Lung (tissue), 17 donors: ENCODE measurements at places on chromosomes 3 and 15. TPM values are rescaled to one million over a fixed set of nuclear protein-coding genes. Genes with fewer than 3 reads are reported as not detected.

DNA sequence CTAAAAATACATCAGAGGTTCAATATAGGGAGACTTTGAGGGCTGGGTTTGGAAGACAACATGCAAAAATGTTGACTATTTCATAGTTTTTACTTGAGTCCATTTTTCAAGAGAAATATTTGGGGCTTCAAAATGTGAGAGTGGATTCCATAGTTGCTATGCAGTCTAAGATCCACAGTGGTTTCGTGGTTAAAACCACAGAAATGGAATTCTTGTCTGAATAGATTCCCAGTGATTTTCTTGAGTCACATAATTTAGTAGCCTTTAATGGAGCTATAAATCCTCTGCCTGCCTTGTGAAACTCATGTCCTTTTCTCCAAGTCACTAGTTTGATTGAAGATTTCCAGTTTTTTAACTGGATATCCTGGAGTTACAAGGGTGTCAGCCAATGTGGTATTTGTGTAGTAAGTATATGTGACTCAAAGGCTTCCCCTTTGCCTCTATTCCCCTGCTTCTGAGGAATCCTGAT, 94.7 kb upstream of the RBMS3 start:
- H3K4me1 ChIP-seq: no peaks in the 10 kb centered on the region
- DNase-seq: no peak
- no peak overlapping the region for H3K27ac ChIP-seq
- H3K4me3 ChIP-seq: no peak overlapping the region
- H3K27me3 ChIP-seq: no peaks in the 10 kb centered on the region
- no peaks in the 10 kb centered on the region for H3K36me3 ChIP-seq

DNA sequence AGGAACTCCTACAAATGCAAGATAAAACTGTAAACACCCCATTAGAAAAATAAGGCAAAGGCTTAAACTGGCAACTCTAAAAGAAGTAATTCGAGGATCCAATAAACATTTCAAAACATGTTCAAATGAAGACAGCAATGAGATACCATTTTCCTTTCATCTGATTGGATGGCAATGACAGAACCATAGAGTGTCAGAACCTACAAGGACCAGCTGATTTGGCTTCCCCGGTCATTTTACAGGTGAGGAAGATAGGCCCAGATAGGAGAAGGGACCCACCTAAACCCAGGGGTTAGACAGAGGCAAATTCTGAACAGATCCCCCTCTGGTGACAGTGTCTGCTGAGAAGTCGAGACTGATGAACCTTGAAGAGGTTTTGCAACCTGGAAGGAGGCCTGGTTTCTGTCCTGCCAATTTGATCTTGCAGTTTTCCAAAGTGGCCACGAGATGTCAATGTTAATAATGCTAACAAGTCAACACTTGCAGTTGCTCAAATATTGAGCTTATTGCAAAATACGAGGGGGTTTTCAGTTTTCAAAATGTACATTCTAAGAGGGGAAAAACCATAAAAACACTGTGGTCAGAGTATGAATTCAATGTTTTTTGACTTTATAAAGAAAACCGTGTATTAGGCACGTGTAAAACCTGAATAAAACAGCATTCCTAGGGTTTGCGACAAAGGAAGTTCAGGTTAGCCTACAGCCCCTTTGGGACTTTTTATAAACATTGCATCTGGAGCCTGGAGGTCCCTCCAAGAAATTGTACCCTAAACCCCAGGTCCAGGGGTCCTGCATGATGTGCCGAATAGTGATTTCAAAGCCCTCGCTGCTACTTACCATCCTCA, 21.5 kb downstream of the CFAP161 start:
- no peak overlapping the region for H3K4me3 ChIP-seq
- no peaks in the 10 kb centered on the region for H3K36me3 ChIP-seq
- no peaks in the 10 kb centered on the region for H3K27me3 ChIP-seq
- no peak overlapping the region for H3K27ac ChIP-seq
- H3K4me1 ChIP-seq: peaks cover 4% of the 10 kb centered on the region
- DNase-seq: peak; percentile 76

DNA sequence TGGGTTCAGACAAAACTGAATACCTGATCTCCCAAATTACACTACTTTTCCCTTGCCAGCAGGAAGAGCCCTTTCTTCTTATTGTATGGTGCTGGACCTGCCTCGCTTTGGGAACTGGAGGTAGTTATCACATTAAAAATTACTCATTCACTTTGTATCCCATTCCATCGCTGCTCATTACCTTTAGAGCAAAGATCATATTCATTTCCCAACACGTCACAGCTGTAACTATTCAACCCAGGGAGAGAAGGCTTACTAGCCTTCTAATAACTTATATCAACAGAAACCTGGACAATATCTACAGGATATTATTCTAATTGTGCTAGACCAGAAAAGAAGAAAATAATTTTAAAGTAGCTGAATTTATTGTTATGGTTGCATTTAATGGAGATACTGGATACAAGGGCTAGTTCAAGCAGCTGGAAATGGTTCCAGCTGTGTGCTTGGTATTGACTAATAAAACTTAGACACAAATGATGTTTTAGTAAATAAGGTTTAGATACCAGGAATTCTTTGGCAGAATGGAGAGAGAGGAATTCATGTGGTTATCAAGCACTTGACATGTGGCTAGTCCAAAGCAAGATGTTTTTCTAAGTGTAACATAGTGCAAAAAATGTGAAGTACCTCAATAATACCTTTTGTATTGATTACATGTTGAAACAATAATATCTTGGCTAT, 656.3 kb downstream of the ROBO1 start:
- no peaks in the 10 kb centered on the region for H3K27me3 ChIP-seq
- H3K4me3 ChIP-seq: no peak overlapping the region
- DNase-seq: peak; percentile 24
- H3K36me3 ChIP-seq: no peaks in the 10 kb centered on the region
- H3K4me1 ChIP-seq: peaks cover 2% of the 10 kb centered on the region
- H3K27ac ChIP-seq: no peak overlapping the region

DNA sequence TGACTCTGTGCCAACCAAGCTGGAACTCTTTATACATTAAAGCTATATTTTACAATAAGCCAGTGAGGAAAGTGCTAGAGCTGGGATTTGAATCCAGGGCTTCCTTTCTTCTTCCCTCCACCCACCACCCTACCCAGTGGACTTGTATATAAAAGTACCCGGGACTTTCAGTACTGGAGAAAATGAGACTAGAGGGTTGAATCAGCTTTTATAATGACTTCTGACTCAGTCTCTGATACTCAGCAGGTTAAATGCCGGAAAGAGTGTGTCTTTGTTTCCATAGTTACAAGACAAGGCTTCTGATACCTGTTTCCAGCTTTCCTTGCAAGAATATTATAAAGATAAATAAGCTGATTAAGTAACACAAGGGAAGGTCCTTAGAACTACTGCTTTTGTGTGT, 80.9 kb downstream of the FRMD4B start:
- H3K4me1 ChIP-seq: peaks cover 2% of the 10 kb centered on the region
- H3K27ac ChIP-seq: no peak overlapping the region
- DNase-seq: no peak
- no peaks in the 10 kb centered on the region for H3K27me3 ChIP-seq
- H3K4me3 ChIP-seq: no peak overlapping the region

DNA sequence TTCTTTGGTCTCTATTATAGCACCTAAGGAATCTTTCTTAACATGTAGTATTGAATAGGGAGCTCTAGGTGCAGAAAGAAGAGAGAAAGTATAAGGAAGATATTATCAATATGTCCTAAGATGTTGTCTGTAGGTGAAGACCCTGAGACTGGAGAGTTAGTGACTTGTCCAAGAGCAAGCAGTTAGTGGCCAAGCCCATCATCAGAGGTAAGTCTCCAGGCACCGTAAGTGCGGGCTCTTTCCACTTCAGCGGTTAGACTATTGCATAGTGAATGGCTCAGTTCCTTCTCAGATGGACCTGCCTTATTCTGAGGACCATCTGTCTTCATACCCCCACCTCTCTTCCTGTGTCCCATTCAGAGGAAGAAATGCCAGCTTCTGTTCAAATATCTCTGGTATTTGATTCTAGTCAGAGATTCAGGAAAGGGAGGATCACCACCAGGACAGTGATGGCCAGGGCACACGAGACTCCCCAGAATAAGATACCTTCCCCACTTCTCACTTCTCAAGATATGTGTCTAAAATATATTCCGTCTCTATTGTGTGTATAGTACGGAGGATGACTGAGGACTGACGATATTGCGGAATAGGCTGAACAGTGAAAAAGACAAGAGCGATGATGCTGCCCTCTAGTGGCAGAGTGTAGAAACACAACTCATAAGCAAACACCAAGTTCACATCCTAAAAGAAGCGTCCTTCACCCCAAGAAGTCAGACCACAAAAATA, 19.1 kb upstream of the ADGRG7 start:
- no peak overlapping the region for H3K4me3 ChIP-seq
- H3K36me3 ChIP-seq: no peaks in the 10 kb centered on the region
- no peak overlapping the region for H3K27ac ChIP-seq
- no peaks in the 10 kb centered on the region for H3K27me3 ChIP-seq
- peak; percentile 89 for DNase-seq

DNA sequence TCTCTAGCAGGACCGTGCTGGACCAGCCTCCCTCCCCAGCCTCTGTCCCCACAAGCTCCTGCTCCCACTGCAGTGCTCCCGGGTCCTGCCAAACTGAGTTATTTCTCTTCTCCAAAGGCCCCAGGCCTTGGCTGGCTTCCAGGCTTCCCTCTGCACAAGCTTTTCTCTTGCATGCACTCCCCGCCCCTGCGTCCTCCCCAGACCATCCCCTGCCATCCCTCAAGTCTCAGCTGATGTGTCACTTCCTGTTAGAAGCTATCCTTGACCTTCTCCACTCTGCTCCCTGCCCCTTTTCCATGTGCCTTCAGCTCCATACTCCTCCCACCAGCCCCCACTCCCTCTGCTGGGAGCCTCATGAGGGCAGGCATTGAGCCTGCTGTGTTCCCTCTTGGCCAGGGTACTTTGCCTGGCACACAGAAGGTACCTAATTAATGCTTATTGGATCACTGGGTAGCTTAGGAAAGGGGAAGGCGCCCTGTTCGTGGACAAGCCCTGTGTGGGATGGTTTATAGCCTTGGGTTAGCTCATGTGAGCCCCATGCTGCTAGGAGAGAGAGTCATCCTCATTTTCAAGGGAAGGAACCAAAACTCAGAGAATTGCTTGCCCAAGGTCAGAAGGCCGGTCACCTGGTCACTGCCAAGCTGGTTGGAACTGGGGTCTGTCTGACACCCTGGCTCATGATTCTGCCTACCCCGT, 56.4 kb downstream of the FEM1B start:
- H3K4me1 ChIP-seq: peaks cover 13% of the 10 kb centered on the region
- no peaks in the 10 kb centered on the region for H3K36me3 ChIP-seq
- DNase-seq: peak; percentile 67
- no peak overlapping the region for H3K4me3 ChIP-seq
- peak overlapping the region; percentile 17 for H3K27ac ChIP-seq
- no peaks in the 10 kb centered on the region for H3K27me3 ChIP-seq

DNA sequence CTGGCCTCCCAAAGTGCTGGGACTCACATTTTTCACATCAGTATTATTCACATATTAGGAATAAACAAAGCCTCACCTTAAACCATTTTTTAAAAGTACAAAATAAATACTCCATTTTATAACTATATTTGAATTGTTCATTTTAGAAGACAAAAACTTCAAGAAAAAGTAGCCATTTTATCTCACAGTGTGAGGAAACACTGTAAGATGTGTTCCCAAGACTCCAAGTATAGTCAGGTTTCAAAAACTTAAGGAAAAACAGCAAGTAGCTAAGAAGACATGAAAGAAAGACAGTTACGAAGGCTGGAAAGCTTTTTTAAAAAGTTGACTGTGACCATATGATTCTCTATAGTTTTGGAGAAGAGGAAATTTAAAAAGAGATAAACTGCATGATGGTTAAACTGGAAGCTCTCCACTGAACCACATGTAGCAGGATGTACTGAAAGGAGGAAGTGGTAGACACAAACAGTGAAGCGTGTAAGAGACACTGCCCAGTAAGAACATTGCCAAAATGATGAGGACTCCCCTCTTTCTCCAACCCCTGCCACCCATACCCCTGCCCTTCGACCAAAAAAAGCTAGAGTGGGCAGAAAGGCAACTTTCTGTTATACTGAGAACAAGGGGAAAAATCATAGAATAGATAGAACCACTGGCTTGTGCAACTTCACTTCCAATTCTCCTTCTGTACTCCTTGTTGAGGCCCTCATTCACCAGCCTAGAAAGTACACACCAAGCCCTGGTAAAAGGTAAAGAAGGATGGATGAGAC, 6.2 kb upstream of the TMF1 start:
- H3K27me3 ChIP-seq: no peaks in the 10 kb centered on the region
- peaks cover 13% of the 10 kb centered on the region for H3K36me3 ChIP-seq

GRCh38 chr3:152299249-152299976, 30.7 kb downstream of the MBNL1 start:
- peak; percentile 68 for DNase-seq
- H3K4me1 ChIP-seq: peaks cover 53% of the 10 kb centered on the region
- H3K36me3 ChIP-seq: no peaks in the 10 kb centered on the region
- H3K4me3 ChIP-seq: no peak overlapping the region
- no peaks in the 10 kb centered on the region for H3K27me3 ChIP-seq
- peak overlapping the region; percentile 74 for H3K27ac ChIP-seq

GRCh38 chr3:106245400-106245799, 376.6 kb upstream of the CBLB start:
- no peaks in the 10 kb centered on the region for H3K27me3 ChIP-seq
- H3K36me3 ChIP-seq: no peaks in the 10 kb centered on the region
- H3K27ac ChIP-seq: no peak overlapping the region
- DNase-seq: no peak
- no peak overlapping the region for H3K4me3 ChIP-seq

DNA sequence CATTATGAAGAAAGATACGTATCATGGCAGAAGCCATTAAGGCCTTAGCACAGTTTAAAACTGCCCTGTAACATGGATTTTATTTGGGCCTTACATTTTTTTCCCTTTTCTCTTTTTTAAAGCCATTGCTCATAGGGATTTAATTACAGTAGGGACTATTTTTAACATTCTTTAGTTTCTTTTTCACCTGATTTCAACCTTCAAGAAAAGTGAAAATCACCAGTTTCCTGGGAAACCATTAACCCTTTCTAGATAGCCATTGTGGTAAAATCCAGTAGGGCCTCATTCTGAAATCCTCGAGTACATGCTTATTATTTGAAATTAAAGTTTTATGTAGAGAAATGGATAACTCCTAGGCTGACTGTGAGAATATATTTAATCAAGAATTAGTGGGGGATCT, 3.1 kb downstream of the SPRED1 start:
- no peaks in the 10 kb centered on the region for H3K27me3 ChIP-seq
- peaks cover 4% of the 10 kb centered on the region for H3K4me1 ChIP-seq
- DNase-seq: no peak
- no peak overlapping the region for H3K27ac ChIP-seq

SLC22A13 gene
- total RNA-seq: not detected

ITGA11 gene
- 1.7 TPM for total RNA-seq

GOLGB1 gene
- 49.9 TPM for total RNA-seq

C3orf80 gene
- 3.3 TPM for total RNA-seq

GNAT1 gene
- total RNA-seq: not detected

SERPINI2 gene
- 5.2 TPM for total RNA-seq

ZIC1 gene
- not detected for total RNA-seq

IFT122 gene
- 65.7 TPM for total RNA-seq

ZNF106 gene
- 63.6 TPM for total RNA-seq
